A172 (cell line): ENCODE measurements at places on chromosomes 11 and 22.

DNA sequence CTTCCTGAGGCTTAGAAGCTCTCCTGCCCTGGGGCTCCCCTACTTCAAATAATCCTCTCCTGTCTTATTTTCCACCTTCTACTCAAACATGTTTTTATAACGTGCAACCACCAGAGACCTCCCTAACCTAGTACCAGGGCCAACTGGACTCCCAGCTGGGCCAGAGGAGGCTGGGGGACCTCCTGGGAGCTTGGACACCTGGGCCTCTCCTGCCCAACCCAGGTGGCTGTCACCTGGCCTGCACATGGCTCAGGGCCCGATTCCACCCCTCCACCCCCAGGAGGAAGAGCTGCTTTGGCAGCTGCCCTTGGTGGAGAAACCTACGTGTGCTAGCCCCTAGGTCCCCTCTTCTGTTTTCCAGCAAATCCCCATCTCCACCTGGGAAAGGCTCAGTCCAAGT is 105.2 kb downstream of the ABTB2 start:
- DNase-seq, result no peak

DNA sequence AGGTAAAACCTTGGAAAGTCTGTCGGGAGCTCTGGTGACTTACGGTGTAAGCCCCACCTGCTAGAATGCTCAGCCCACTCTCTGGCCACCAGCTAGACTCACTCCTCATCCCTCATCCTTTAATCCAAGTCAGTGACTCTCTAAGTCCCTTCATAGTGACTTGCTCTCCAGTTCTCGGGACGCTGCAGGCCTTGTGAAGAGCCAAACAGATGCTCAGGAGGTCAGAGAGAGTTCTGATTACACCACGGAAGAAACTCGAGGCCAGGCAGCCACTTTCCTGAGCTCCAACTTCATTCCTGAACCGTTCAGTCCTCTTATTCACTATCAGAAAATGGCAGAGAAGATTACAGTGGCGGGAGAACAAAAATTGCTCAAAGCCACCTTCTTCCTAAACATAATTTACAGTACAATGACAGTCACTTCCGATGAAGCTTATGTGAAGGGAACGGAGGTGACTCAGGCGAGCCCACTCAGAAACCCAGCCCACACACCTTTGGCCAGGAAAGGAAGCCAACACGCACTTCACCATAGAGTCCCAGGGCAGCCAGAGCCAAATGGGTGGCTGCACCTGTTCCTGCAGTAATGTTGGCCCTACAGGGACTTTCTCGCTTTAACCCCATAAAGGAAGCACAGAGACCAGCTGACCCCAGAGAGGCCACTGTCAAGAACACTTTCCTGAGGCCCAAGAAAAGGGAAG is 100.4 kb downstream of the GALNT18 start:
- no peak for DNase-seq

- no peak for DNase-seq
Observed at GRCh38 chr11:132068556-132068955, 698.1 kb downstream of the NTM start.

DNA sequence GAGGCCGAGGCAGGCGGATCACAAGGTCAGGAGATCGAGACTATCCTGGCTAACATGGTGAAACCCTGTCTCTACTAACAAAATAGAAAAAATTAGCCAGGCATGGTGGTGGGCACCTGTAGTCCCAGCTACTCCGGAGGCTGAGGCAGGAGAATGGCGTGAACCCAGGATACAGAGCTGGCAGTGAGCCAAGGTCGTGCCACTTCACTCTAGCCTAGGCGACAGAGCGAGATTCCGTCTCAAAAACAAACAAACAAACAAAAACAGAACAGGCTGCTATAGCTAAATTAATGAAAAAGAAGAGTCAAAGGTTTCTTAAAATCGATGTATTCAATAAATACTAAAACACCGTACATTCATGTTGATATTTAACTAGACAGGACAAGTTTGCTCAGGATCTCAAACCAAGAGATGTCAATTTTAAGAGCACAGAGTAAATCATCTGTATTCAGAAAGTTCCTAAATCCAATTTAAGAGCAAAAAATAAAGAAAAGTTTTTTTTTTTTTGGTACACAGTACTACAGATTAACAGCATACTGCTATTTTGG is 59.9 kb downstream of the NUP98 start:
- DNase-seq, result no peak

DNA sequence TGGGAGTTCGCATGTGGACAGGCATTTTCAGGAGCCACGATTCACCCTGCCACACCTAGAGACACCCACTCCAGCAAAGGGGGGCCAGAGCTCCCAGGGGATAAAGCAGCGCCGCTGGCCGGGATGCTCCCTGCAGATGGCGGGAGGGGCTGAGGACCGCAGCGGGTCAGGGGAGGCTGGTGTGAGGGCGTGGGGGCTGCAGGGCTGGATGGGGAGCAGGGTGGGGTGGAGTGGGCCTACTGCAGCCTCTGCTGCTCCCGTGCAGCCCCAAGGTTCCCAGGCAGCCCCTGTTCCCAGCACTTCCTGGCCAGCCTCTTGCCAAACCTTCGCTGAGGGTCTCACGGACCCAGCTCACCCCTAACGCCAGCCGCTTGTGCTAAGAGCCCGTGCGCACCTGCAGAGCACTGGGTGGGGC is 13.0 kb downstream of the MUC5B start:
- no peak for DNase-seq

DNA sequence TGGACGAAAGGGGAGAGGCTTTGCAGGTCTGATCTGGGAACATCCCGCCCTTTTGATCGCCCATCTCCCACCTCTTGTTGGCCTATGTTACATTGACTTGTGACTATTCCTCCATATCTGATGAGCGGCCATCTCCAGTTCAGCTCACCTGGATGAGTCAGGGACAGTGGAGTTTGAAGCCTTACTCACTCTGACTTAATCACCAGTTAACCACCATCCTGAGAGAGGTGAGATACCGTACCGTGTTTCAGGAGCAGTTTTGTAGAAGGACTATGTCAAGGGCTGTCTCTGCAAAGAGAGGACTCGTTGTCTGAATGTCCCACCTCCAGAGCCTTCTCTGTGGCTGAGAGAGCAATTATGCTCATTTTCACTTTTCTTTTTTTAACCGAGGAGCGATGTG is 771.7 kb downstream of the NTM start:
- DNase-seq, result no peak

- peak; percentile 3 for DNase-seq
Observed at GRCh38 chr11:106917973-106918372, 100.3 kb downstream of the GUCY1A2 start.

GRCh38 chr22:46054091-46055073 is 77.4 kb upstream of the WNT7B start:
- peak; percentile 61 for DNase-seq

DNA sequence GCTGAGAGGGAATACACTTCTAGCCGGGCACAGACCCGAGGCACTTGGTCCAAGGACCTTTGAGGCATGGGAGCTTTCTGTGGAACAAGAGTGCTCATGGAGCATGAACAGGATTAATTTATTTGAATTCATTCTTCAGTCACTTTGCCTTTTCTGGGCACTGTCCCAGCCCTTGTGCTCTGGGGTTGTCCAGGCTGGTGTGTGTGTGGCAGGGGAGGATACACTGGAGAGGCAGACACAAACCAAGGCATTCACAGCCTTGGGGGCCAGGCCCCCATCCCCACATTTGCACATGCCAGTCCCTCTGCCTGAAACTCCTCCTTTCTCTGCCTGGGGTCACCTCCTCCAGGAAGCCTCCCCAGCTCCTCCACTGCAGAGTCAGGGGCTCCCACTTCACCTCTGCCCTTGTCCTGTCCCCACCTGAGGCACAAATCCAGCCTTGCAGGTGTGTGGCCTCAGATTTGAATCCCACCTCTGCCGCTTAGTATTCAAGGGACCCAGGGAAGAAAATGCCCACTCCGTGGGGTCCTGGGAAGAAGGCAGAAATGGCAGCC is 55.5 kb downstream of the MYO7A start:
- no peak for DNase-seq

GRCh38 chr11:66432597-66432996 is 6.1 kb downstream of the MRPL11 start:
- DNase-seq, result no peak

GRCh38 chr11:65448418-65449105 is 26.0 kb downstream of the NEAT1 start:
- DNase-seq, result peak; percentile 62

DNA sequence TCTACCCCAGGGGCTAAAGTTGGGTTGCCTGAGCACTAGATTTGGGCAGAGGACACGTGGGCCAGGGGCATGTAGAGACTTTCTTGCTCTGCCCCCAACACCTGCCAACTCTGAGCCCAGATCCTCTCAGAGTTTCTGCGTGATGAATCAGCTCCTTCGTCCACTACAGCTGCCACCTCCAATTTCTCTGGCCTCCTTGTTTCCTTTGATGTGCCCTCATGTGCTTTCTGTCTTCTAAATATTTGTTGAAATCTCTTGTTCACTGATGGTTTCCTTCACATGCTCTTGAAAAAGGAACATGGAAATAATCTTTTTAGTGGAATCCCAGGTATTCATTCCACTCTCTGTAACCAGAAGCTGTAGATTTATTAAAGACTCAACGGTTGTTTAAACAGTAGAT is 8.0 kb downstream of the IZUMO1R start:
- no peak for DNase-seq

GRCh38 chr11:2270322-2271076 is at the start of gene ASCL2:
ASCL2 (minus strand) TSS chr11:2270588; CDS start chr11:2270332, 256 bp downstream.
- no peak for DNase-seq

DNA sequence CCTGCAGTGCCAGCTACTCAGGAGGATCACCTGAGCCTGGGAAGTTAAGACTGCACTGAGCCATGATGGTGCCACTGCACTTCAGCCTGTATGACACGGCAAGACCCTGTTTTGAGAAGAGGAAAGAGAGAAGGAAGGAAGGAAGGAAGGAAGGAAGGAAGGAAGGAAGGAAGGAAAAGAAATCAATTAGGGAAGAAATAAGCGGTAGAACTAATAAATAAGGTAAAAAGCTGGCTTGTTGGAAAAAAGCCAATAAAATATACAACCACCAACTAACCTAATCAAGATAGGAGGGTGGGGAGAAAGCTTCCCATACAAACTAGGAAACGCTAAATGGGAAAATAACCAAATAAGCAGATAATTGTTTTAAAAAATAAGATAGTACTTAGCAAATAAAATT is 12.3 kb downstream of the A4GALT start:
- DNase-seq, result no peak

DNA sequence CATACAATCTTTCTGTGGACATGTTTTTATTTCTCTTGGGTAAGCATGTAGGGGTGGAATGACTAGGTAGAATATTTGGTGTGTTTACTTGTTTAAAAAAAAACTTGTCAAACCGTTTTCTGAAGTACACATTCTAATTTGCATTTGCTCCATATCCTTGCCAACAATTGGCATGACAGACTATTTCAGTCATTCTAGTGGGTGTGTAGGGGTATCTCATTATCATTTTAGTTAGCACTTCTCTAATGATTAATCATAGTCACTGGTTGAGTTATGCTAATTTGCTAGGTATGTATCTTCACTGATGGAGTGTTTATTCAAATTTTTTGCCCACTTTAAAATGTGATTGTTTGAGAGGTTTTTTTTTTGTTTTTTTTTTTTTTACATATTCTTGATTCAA is 64.3 kb downstream of the C11orf65 start:
- no peak for DNase-seq
